ENCODE measurements at places on chromosomes 2 and 18.

GRCh38 chr18:50460062-50460461, 85.2 kb downstream of the SKA1 start:
- no peak for DNase-seq

- DNase-seq, result no peak
Observed at GRCh38 chr2:147773479-147773878, 71.3 kb upstream of the ACVR2A start.

DNA sequence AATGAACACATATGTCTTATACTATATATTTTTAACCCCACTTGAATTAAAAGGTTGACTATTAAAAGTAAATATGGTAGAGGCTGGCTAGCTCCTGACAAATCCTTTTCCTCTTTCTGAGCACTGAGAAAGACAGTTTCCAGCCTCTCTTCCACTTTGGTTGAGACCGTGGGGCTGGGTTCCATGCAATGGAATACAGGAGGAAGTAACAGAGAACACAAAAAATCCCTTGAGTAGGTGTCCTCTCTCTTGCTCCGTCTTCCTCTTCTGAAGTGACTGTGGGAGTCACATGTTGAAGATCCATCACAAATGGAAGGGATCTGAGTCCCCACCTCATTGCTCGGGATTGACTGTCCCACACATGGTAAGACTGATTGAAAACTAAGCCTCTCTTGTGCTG, 36.6 kb upstream of the SIGLEC15 start:
- no peak for DNase-seq

DNA sequence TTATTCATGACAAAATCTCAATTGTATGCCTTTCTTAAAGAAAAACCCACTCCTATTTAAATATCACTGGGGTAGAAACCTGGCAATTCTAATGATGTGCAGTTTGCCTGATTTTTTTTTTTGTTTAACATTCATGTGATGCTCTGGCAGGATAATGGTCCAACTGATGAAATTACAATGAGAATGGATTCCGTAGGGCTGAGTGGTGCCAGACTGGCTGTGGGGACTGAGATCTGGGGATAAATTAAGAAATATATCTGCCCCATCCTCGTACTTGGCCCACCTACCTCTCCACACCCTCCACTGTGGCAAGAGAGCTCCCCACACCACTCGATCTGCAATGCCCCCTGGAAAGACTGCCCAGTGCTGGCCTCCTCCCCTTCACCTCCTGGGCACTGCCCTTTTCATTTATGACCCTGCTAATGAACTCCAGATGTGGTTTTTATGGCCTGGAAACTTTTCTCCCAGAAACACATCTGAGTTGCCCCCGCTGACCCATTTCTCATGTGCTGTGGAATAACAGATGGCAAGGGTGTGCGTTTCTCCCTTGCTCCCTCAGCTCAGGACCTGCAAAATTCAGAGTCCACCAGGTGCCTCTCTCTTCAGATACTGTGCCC, 33.0 kb upstream of the RPL37A start:
- DNase-seq, result no peak

GRCh38 chr2:157420771-157421323, 23.0 kb downstream of the CYTIP start:
- DNase-seq, result no peak

- no peak for DNase-seq
Observed at GRCh38 chr2:215657844-215658243, 222.0 kb upstream of the FN1 start.

GRCh38 chr2:151357359-151357758, at the start of gene TNFAIP6:
TSS of gene TNFAIP6 (plus strand) at chr2:151357592. CDS start at chr2:151357667, 75 bp downstream.
- no peak for DNase-seq

DNA sequence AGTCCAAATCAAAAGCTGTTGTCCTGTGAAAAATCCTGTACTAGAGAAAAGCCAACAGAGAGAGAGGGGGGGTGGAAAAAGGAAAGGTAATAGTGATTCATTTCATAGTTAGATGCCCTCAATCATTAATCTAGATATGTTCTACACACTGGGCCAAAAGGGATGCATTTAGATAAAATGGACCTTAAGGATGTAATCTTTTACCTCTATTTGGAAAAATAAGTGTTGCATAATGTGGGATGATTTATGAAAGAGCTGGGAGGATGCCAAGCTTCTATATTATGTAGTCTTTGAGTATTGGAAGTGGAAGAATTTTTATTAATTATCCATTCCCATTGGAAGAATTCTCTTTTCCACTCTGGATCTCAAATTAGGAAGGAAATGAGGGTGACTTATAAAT, 480.5 kb upstream of the ZEB2 start:
- no peak for DNase-seq

GRCh38 chr18:10661317-10661716, 135.5 kb downstream of the NAPG start:
- no peak for DNase-seq

DNA sequence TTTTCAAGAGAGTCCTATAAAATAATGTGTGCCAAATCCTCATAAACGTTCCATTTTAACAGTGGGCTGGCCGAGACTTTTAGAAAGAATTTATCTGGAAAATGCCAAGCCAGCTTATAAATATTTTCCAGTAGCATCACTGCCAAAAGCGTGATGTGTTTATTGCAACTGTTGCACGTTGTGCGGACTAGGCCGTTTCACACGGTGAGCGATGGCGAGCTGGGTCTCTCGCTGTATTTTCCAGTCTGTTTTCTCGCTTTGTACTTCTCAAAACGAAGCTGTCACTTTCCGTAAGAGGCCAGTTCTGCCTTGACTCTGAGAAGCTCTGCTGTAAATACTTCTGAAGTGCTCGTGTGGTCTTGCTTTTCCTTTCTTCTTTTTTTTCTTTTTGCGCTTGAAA, 65.0 kb upstream of the ZNF236 start:
- no peak for DNase-seq

DNA sequence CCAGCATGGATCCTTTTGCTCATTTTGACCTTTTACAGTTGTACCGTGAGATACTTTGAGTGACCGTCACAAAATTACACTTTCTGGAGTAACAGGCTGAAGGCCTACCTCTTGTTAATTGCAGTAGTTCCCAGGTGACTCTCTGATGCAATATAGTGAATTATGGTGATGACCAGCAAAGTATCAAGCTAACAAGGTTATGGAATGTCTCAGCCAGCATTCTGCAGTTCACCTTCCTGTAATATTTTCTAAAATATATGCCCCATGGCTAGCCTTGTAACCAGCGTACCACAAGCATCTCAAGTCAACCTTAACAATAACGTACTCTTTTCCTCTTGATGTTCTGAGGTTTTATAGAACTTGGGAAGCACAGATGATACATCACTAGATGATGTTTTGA, 234.7 kb downstream of the LTBP1 start:
- DNase-seq, result no peak

- no peak for DNase-seq
Observed at GRCh38 chr2:161223139-161223732, 63.0 kb downstream of the TANK start.

GRCh38 chr2:168939918-168940317, 38.8 kb downstream of the G6PC2 start:
- no peak for DNase-seq

- DNase-seq, result no peak
Observed at GRCh38 chr18:39655341-39655740, 2089.7 kb upstream of the CELF4 start.

DNA sequence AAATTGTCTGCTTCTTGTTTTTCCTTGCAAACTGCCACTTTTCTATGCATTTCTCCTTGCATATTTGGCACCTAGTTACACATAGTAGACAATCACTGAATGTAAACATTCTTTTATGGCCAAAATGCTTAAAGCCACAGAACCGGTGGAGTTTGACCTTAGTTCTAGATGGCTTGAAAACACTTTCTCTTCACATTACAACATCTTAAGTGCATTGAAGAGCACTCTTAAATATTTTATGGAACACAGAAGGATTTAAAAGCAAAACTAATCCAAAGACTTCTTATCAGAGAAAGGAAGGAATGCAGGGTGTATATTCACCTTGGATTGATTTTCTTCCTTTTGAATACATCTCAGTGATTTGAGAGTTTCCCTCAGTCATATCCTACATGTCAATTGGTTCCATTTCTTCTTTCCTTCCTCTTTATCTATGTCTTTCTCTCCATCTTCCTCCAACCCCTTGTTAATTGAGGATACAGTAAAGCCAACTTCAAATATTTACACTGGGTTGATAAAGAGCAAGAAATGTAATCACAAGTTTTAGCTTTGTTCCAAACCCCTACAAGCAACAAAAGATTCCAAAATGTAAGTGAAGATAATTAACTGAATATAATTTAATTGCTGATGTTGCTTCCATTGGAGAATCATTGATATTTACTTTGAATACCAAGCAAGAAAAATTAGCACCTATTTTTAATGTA, 548.0 kb downstream of the CNTNAP5 start:
- no peak for DNase-seq

DNA sequence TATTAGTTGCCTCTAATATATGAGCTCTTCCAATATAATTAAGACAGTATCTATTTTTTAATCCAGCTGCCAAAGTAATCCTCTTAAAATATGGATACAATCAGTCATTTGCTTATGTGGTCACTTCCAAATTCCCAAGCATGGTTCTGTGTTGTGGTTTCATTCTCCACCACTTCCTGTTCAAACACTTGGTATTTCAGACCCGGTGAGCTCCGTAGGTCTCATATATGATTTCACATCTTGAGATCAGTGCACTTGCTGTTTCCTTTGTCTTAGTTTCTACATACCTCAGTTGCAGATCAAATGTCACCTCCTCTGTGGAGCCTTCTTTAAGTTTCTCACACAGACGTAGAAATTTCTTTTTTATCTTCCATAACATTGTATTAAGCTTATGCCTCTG, 254.2 kb downstream of the KCNS3 start:
- no peak for DNase-seq

- DNase-seq, result no peak
Observed at GRCh38 chr2:8380026-8380425, 301.8 kb upstream of the ID2 start.

DNA sequence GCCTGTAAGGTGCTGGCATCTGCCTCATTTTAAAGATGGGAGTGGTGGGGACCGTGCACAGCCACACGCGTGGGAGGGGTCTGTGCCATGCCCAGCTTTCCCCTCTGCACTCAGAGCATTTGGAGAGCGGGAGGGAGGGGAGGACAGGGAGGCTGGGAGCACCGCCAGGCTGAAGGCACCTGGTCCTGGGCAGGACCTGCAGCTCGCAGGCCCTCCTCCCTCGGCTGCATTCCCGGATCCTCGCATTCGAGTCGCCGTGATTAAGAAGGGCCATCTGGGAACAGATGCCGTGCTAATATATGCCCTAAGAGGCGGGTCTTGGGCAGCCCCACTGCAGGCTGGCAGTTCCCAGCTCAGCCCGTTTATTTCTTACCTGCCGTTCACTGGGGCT, 84.0 kb downstream of the PTGR3 start:
- no peak for DNase-seq

- no peak for DNase-seq
Observed at GRCh38 chr18:48336332-48336731, 72.9 kb downstream of the ZBTB7C start.

GRCh38 chr2:130768191-130768855, 13.0 kb downstream of the AMER3 start:
- no peak for DNase-seq
